Effector CD8-positive, alpha-beta T cell (primary cell): ENCODE measurements at places on chromosomes 11 and 22.
A peak's percentile ranks its signal among the peaks of the same experiment; 100 is the strongest.

DNA sequence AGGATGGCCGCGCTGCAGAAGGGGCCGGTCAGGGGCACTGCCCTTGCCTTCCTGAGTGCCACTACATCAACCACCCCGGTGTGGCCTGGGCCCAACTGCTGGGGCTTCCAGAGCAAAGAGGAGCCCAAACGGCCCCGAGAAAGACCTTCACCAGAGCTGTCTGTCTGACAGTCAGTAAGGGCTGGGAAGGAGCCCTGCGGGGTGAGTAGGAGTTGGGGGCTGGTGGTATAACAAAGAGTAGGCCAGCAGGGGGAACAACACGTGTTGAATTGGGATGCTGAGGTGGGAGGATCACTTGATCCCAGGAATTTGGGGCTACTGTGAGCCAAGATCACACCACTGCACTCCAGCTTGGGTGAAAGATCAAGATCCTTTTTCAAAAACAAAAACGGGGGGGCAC lies 3.9 kb downstream of the GSTT4 start:
- DNase-seq = no peak

DNA sequence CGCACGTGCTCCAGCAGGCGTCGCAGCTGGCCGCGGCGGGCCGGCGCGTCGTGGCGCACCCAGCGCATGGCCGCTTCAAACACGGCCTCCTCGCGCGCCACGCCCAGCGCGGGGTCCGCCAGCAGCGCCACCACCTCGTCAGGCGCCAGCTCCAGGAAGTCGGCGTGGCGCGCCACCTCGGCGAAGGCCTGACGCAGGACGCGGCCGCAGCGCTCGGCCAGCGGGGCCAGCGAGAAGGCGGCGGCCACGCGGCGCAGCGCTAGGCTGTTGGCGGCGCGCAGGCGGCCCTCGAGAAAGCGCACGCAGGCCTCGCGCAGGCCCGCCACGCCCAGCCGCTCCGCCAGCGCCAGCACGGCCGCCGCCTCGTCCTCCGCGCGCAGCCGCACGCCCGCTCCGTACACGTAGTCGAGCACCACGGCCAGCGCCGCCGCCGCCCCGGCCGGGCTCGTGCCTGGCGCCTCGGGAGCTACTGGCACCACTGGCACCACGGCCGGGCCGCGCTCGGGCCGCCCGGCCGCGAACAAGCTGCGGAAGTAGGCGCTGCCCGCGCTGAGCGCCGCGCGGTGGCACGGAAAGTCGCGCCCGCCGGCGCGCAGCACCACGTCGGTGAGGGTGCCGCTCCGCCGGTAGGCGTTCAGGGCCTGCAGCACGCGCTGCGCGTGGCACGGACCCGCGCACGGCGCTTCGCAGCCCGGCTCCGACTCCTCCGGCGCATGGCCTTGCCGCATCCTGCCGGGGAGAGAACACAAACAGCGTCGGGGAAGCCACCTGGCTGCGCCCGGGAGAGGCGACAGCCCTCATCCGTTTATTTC lies 2.9 kb downstream of the KLHL35 start:
- peak; percentile 19 for DNase-seq

- no peak for DNase-seq
Measured at GRCh38 chr11:1493650-1494244, 7.2 kb upstream of the MOB2 start.

- no peak for DNase-seq
Measured at GRCh38 chr11:88709567-88709966, 356.2 kb downstream of the GRM5 start.

- no peak for DNase-seq
Measured at GRCh38 chr22:30826670-30827355, 132.1 kb downstream of the OSBP2 start.

DNA sequence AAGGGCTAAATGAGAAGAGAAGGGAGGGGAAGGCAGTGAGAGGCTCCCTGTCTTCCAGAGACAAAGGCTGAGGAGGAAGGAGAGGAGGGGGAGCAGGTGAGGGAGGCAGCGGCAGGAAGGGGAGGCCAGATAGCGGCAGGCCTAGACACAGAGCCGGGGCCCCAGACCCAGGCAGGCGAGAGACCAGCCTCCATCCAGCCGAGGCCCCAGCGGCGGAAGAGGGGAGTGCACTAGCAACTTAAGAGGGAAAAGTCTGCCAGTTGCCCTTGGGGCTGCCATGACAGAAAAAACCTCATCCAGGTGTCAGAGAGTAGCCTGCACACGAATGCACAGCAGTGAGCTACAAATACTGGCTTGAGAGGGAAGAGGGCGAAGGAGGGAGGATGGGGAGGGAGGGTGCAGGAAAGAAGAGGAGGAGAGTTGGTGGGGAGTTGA lies 46.7 kb downstream of the IGLL1 start:
- DNase-seq = no peak
